ENCODE measurements at places on chromosomes 6 and 20. TPM values are rescaled to one million over a fixed set of nuclear protein-coding genes. Genes with fewer than 3 reads are reported as not detected.

Gene ZNF311
- polyA plus RNA-seq: 0.21 TPM

Gene STMND1
- not detected for polyA plus RNA-seq

Gene LSM14B
- polyA plus RNA-seq: 64.6 TPM

Gene ACTR5
- polyA plus RNA-seq: 9.7 TPM

Gene SLC17A3
- not detected for polyA plus RNA-seq

Gene UTRN
- 6.8 TPM for polyA plus RNA-seq

Gene BMP7
- polyA plus RNA-seq: 0.10 TPM

Gene CLPSL1
- polyA plus RNA-seq: not detected

Gene ZKSCAN4
- 3.5 TPM for polyA plus RNA-seq

Gene LAMA2
- 0.92 TPM for polyA plus RNA-seq

Gene CDH4
- not detected for polyA plus RNA-seq

Gene GPR6
- polyA plus RNA-seq: not detected

Gene TREM2
- not detected for polyA plus RNA-seq

Data from SK-N-SH (cell line).